ENCODE measurements at places on chromosomes 1 and 21.

DNA sequence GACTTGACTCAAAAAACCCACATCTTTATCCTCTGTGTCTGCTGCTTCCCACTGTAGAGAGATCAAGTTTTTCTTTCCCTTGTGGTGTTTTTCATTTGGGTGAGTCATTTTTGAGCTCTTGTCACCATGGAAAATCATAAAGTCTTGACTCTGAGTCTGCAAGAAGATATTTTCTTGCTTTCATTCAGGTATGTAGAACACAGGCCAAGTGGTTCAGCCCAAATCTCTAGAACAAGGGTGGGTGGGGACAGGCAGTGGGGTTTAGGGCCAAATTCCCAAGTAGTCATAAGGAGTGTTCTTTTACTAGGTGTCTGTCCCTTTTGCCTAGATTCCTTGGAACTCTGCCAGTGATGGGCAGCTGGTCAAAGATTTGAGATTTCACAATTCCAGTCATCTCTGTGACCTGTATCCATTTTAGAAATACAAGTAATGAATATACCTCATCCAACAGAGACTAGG lies 21.5 kb upstream of the ARHGAP29 start:
- H3K4me1 ChIP-seq = no peaks in the 10 kb centered on the region
- H3K27me3 ChIP-seq = peaks cover 25% of the 10 kb centered on the region
- no peak overlapping the region for H3K4me3 ChIP-seq
- no peaks in the 10 kb centered on the region for H3K36me3 ChIP-seq
- DNase-seq = no peak

DNA sequence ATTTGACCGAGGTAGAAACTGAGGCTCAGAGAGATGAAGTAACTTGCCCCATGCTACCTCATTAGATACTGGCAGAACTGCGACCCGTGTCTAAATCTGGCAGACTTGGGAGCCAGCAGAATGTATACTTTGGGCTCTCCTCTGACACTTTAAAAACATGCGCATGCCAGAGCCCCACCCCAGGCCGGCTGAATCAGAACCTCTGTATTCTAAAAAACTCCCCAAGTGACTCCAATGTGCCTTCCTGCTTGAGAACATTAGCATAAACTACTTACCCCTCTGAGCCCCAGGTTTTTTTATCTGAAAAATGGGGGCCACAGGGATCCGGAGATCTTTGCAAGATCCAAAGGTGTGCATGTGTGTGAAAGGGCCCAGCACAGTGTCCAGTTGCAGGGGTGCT lies 344.7 kb upstream of the USP24 start:
- H3K27ac ChIP-seq = no peak overlapping the region
- no peaks in the 10 kb centered on the region for H3K4me1 ChIP-seq

- peaks cover 51% of the 10 kb centered on the region for H3K4me1 ChIP-seq
- peak; percentile 97 for DNase-seq
- peak within 1 kb of the TSS; percentile 83 for H3K4me3 ChIP-seq
- peaks cover 18% of the 10 kb centered on the region for H3K36me3 ChIP-seq
- H3K27me3 ChIP-seq = peaks cover 3% of the 10 kb centered on the region
- H3K27ac ChIP-seq = peak within 1 kb of the TSS; percentile 75
Measured at GRCh38 chr1:18956193-18957135, at the start of gene IFFO2. Gene IFFO2 (minus strand): TSS chr1:18956676. CDS start chr1:18956332, 344 bp downstream.

- no peak for DNase-seq
- H3K36me3 ChIP-seq = no peaks in the 10 kb centered on the region
- H3K4me3 ChIP-seq = no peak overlapping the region
- no peaks in the 10 kb centered on the region for H3K4me1 ChIP-seq
- H3K27ac ChIP-seq = no peak overlapping the region
Measured at GRCh38 chr21:43343992-43344886, 82.7 kb downstream of the SIK1 start.

DNA sequence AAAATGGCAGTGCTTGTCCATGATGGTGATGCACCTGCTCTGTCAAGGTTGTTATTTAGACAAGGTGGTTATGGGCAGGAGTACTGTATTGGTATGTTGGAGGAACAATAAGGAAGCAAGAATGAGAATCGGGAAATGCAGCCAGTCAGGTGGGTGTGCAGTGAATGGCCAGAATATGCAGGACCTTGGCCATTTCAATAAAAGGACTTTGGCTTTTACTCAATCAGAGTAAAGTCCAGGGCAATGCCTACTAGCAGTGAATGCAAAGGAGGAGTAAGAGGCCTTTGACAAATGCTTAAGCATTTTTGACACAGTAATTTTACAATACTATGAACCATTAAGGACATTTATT lies 2.4 kb upstream of the CHML start:
- no peaks in the 10 kb centered on the region for H3K27me3 ChIP-seq
- H3K27ac ChIP-seq = no peak overlapping the region
- H3K4me1 ChIP-seq = peaks cover 17% of the 10 kb centered on the region
- no peak overlapping the region for H3K4me3 ChIP-seq

GRCh38 chr1:51189421-51190073 lies 46.5 kb upstream of the RNF11 start:
- no peak for DNase-seq
- no peaks in the 10 kb centered on the region for H3K36me3 ChIP-seq
- no peak overlapping the region for H3K27ac ChIP-seq
- no peaks in the 10 kb centered on the region for H3K4me1 ChIP-seq
- no peak overlapping the region for H3K4me3 ChIP-seq

- no peak overlapping the region for H3K4me3 ChIP-seq
- no peak for DNase-seq
- H3K27me3 ChIP-seq = no peaks in the 10 kb centered on the region
- no peaks in the 10 kb centered on the region for H3K36me3 ChIP-seq
- H3K27ac ChIP-seq = no peak overlapping the region
Measured at GRCh38 chr1:115492880-115493279, 148.9 kb upstream of the VANGL1 start.

DNA sequence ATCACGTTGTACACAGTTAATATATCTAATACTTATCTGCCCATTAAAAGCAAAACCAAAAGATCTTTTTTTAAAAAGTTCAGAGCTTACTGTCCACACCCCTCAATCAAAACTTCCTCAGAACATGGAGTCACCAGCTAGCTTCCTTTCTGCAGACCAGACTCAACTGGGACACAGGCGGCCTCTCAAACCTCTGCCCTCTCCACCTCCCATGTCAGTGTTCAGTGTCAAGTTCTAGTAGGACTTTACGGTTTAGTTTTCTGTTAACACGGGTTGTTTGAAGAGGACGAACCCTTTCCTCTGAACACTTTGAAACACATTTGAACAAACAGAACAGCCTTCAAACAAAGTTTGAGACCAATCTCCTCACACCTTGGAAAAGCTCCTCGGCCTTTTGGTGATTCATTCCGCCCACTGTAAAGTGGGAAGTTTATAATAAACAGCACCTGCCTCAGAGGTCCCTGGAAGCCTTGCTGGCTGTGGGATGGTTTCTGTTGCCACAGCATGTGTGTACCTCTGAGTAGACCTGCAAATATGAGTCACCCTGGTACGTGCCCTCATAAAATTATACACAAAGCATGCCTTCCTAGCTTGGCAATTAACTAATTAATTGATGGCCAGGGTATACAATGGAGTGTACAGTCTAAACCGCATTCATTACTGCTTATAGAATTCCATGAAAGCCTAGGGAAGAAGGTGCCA lies 48.4 kb upstream of the SIPA1L2 start:
- H3K27me3 ChIP-seq = peaks cover 6% of the 10 kb centered on the region
- H3K4me3 ChIP-seq = no peak overlapping the region
- H3K4me1 ChIP-seq = no peaks in the 10 kb centered on the region
- H3K36me3 ChIP-seq = no peaks in the 10 kb centered on the region
- no peak for DNase-seq
- H3K27ac ChIP-seq = no peak overlapping the region

DNA sequence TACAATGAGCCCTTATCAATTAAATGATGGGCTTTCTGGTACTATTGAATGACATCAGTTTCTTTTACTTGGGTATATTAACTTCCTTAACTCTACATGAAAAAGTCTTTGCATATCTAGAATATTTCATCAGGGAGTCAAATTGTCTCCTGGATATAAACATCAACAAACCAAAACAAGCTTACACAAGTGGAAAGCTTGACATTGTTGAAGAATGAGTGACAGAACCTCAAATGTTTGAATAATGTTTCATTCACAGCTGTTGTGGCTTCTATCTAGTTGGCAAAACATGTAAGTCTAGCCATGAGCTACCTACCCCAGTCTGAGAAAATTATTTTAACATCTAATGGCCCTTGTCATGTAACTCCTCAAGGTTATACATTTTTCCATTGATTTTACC lies 604.8 kb upstream of the ADAMTS5 start:
- H3K27ac ChIP-seq = no peak overlapping the region
- no peaks in the 10 kb centered on the region for H3K27me3 ChIP-seq
- H3K36me3 ChIP-seq = no peaks in the 10 kb centered on the region
- H3K4me1 ChIP-seq = no peaks in the 10 kb centered on the region

GRCh38 chr1:31701091-31701736 lies 2.6 kb downstream of the COL16A1 start:
- no peak overlapping the region for H3K27ac ChIP-seq
- H3K36me3 ChIP-seq = no peaks in the 10 kb centered on the region
- H3K4me1 ChIP-seq = peaks cover 19% of the 10 kb centered on the region
- no peak overlapping the region for H3K4me3 ChIP-seq

DNA sequence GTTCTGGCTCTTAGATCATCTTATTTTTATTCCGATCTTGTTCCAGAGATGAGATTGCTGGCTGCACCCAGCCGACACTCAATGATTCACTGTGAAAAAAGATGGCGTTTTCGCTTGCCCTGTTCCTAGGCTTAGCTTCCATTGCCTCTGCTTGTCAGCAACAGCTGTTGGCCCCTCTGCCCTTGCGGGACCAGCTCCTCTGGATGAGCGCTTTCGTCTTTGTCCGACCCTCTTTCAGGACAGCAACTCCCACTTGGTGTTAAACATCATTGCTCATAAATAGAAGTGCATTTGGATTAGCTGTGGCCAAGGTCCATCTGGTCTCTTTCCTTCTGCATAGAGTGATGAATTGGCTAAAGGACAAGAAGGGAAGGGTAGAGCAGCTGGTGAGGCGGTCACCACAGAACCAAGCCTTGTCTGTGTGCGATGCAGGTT lies 43.5 kb upstream of the SCCPDH start:
- H3K27ac ChIP-seq = no peak overlapping the region
- no peaks in the 10 kb centered on the region for H3K36me3 ChIP-seq

- H3K36me3 ChIP-seq = no peaks in the 10 kb centered on the region
- H3K4me1 ChIP-seq = no peaks in the 10 kb centered on the region
- no peaks in the 10 kb centered on the region for H3K27me3 ChIP-seq
- no peak overlapping the region for H3K27ac ChIP-seq
- no peak overlapping the region for H3K4me3 ChIP-seq
Measured at GRCh38 chr1:213720032-213720431, 267.7 kb upstream of the PROX1 start.

DNA sequence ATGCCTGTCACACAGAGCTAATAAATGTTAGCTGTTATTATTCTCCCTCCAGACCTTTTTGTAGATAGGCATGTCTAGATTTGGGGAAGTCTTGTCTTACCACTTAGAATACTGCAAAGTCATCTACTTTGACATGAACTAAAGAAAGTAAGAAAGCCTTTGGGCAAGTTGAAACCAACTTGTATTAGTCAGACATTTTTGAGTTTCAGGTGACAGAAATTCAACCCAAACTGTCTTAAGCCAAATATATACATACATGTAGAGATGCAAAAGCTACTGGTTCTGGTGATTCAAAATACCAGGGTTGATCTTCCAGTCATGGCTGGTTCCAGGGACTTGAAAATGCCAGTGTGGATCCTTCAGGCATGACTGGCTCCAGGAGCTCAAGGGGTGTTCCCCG lies 276.8 kb upstream of the TMEM51 start:
- no peak overlapping the region for H3K27ac ChIP-seq
- DNase-seq = no peak
- no peaks in the 10 kb centered on the region for H3K36me3 ChIP-seq
- H3K4me3 ChIP-seq = no peak overlapping the region
- no peaks in the 10 kb centered on the region for H3K4me1 ChIP-seq
- peaks cover 2% of the 10 kb centered on the region for H3K27me3 ChIP-seq

DNA sequence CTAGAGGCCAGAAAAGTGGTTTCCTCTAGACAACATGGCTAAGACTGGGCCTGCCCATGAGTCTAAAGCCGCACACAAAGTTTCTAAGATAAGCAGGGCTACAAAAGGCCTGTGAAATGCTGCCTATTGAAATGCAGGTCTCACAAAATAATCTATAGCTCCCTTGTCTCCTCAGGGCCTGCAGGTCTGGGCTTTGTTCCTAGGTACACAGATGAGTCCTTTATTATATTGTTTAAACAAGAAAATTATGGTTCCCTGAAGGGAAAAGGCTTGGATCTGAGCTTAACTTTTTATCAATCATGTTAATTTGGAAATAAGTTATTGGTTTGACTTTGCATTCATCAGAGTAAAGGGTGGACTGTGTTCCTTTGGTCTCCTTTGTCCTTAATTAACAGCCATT lies 413.4 kb upstream of the BEND5 start:
- DNase-seq = no peak
- H3K27ac ChIP-seq = no peak overlapping the region
- H3K36me3 ChIP-seq = no peaks in the 10 kb centered on the region
- no peaks in the 10 kb centered on the region for H3K4me1 ChIP-seq
- H3K4me3 ChIP-seq = no peak overlapping the region

- peaks cover 6% of the 10 kb centered on the region for H3K4me1 ChIP-seq
- DNase-seq = no peak
- no peaks in the 10 kb centered on the region for H3K36me3 ChIP-seq
- no peak overlapping the region for H3K4me3 ChIP-seq
- no peak overlapping the region for H3K27ac ChIP-seq
Measured at GRCh38 chr1:3602375-3602774, 8.9 kb downstream of the MEGF6 start.

GRCh38 chr1:197208945-197209344 lies 59.1 kb upstream of the CRB1 start:
- no peaks in the 10 kb centered on the region for H3K4me1 ChIP-seq
- DNase-seq = no peak
- no peaks in the 10 kb centered on the region for H3K27me3 ChIP-seq
- H3K4me3 ChIP-seq = no peak overlapping the region
- peaks cover 10% of the 10 kb centered on the region for H3K36me3 ChIP-seq
